ENCODE measurements at places on chromosomes 13 and 19. TPM values are rescaled to one million over a fixed set of nuclear protein-coding genes. Genes with fewer than 3 reads are reported as not detected.
A peak's percentile ranks its signal among the peaks of the same experiment; 100 is the strongest.

DNA sequence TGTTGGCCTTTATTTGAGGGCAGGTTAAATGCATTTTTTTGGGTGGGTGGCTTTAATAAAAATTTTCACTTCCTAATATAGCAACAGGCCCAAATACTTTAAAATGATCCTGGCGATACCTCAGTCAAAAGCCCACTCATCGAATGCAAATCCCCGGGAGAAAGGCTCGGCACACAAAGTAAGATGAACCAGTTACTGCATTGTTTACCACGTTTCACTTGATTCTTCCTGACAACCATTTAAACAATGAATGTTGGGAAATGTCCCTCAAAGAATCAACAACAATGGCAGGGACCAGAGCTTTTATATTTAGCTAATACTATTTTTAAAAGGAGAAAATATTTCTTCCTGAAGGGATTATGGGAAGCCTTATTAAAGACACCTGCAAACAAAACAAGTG is 187.7 kb downstream of the ABCC4 start:
- ATAC-seq = no peak

DNA sequence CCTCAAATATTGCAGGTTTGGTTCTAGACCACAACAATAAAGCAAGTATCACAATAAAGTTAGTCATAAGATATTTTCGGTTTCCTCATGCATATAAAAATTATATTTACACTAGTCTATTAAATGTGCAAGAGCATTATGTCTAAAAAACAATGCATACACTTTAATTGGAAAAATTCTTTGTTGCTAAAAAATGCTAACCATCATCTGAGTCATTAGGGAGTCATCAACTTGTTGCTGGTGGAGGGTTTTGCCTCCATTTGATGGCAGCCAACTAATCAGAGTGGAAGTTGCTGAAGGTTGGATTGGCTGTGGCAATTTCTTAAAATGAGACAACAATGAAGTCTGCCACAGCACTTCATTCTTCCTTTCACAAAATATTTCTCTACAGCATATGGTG is 422.3 kb upstream of the GPC6 start:
- no peak for ATAC-seq

UNC13A gene
- 0.16 TPM for total RNA-seq

DNA sequence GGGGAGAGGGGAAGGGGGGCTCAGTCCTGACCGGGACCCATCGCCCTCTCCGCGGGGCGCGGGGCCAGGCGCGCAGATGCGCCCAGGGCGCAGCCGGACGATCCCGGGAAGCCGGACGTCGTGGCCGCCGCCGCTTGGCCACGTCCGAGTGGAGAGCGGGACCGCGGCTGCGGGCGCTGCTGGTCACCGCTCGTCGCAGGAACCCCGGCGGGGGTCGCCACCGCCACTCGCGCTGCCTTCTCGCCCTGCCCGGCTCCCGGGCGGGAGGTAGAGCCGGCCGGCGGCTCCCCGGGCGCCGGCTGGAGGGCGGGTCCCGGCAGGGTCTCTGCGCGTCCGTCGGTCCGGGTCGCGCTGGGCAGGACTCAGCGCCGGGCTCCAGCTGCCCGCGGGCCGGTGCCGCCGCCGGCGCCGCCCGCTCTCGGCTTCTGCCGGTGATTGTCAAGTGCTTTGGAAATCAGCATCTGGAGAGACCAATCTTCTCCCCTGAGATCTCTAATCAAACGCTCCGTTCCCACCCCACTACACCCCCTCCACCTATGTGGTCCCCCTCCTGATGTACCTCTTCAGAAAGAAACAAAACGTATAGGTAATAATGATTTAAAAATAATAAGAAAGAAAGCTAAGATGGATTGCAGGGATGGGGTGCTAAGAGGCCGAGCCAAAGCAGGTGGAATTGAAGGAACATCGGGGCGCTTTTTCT is 464.4 kb downstream of the ITGBL1 start:
- no peak for ATAC-seq

DNA sequence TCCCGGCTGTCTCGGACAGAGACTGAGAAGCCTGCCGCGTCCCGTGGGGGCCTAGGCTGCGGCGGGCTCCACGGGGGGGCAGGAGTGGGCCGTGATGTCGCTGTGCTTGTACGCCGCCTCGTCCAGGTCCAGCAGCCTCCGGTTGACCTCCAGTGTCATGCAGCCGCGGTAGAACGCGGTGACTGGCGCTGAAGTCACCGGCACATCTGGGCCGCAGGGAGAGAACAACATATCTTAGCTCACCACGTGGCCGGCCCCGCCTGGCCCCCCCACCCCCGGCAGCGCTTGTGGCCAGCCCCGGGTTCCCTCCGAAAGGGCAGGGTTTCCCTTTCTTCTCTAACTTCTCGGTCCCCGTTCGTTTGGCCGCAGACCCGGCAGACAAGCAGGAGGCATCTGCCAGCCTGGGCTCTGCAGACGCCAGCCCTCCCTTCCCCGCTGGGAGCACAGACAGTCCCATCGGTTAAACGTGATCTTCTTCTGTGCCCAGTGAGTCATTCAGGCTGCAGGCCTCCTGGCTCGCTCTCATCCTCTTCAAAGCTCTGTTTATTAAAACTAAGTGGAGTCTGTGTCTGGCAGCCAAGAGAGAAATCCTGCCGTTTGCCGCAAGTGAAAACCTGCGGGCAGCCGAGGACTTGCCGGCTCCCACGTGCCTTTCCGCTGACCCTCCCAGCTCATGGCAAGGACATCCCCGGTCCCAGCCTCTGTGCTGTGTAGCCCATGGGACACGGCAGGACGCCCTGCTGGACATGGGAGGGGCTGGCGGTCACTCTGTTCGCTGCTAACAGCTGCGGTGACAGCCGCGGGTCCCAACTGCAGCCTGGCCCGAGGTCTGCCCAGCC is 42.8 kb downstream of the GAS6 start:
- ATAC-seq = no peak

- no peak for ATAC-seq
These were observed 85.2 kb upstream of the SPATA13 start for GRCh38 chr13:24075137-24075975.

GRCh38 chr13:48436661-48437288 is 23.9 kb upstream of the LPAR6 start:
- no peak for ATAC-seq

SOHLH2 gene
- not detected for total RNA-seq

DNA sequence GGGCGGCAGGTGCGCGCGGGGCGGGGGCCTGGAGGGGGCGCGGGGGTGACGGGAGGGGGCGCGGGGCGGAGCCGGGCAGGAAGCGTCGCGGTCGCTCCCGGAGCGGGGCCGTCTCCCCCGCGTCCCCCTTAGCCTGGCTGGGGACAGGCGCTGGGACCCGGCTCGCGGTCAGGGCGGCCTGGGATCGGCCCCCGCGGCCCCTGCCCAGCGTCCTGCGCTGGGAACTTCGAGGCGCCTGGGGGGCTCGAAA is 74.7 kb upstream of the MCF2L start:
- ATAC-seq = no peak

TPTE2 gene
- 0.34 TPM for total RNA-seq

DNA sequence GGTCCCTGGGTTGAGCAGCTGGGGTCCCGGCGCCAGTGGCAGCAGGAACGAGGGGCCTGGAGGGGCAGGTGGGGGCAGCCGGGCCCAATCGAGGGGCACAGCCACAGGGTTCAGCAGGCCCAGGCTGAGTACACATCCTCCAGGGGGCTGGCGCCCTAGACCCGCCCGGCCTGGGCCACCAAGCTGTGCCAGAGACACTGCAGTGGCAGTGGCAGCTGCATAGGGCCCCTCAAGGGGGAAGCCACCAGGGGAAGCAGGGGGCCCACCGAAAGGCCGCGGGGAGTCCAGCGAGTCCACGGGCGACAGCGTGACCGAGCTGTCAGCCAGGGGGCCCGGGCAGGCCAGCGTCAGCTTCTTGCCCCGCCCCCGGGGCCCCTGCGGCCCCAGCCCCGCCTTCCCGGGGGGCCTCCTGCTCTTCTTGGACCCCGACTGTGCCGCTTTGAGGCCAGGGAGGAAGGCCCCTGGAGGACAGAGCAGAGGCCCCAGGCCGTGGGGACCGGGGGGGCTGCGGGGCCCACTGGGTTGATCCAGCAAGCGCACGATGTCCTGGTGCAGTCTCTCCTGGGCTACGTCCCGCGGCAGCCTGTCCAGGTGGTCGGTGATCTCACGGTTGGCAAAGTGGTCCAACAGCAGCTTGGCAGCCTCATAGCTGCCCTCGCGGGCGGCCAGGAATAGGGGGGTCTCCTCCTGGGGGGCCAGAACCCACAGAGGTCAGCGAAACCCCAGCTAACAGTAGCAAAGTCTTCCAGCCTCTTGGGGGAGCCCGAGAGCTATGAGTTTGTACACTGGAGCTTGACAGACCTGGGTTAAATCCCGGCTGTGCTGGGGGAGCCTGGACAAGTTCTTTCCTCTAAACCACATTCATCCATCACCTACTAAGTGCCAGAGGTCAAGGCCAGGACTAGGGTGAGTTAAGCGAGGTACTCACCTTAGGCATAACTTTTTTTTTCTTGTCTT is 39.5 kb downstream of the NOTCH3 start:
- no peak for ATAC-seq

RNF113B gene
- not detected for total RNA-seq

DNA sequence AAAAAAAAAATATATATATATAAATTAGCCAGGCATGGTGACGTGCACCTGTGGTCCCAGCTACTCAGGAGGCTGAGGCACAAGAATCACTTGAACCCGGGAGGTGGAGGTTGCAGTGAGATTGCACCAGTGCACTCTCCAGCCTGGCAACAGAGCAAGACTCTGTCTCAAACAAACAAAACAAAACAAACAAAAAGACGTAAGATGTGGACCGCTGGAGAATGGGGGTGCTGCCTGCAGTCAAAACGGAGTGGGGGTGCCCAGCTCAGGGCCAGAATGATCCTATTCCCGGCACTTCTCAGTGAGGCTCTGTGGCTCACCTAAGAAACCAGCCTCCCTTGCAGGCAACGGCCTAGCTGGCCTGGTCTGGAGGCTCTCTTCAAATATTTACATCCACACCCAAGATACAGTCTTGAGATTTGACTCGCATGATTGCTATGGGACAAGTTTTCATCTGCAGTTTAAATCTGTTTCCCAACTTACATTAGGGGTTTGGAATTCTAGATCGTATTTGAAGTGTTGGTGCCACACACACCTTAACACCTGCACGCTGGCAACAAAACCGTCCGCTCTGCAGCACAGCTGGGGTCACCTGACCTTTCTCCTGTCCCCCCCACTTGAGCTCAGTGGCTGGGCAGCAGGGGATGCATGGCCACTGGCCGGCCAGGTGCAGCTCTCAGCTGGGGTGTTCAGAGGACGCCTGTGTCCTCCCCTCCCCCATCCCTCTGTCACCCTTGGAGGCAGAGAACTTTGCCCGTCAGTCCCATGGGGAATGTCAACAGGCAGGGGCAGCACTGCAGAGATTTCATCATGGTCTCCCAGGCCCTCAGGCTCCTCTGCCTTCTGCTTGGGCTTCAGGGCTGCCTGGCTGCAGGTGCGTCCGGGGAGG is at the start of gene F7:
F7 (plus strand) TSS at position 760 of the 889 bp plus-strand sequence; CDS start at position 811, 51 bp downstream.
- ATAC-seq = no peak

- peak; percentile 58 for ATAC-seq
These were observed 27.4 kb downstream of the LRCH1 start for GRCh38 chr13:46580362-46580839.

GRCh38 chr19:51108805-51109146 is 567 bp upstream of the CTU1 start:
- ATAC-seq = peak; percentile 30

DNA sequence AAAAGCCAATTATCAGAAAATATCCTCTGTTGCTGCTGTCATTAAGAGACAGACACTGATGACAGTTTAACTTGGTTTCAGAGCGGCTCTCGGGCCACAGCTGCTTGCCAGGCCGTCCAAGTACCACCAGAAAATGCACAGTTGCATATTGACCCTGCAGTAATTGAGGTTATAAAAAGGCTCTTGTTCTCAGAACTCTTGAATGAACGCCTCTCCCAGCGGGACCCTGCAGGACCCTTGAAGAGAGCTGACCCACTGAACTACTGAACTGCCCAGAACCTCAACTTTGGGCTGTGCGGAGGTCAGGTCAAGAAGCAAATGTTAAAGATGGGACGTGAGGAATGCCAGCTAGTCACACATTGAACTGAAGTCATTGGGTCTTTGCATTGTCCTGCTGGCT is 1559.0 kb upstream of the SLC10A2 start:
- no peak for ATAC-seq

GRCh38 chr13:53513226-53513625 is 484.6 kb downstream of the OLFM4 start:
- ATAC-seq = no peak

DNA sequence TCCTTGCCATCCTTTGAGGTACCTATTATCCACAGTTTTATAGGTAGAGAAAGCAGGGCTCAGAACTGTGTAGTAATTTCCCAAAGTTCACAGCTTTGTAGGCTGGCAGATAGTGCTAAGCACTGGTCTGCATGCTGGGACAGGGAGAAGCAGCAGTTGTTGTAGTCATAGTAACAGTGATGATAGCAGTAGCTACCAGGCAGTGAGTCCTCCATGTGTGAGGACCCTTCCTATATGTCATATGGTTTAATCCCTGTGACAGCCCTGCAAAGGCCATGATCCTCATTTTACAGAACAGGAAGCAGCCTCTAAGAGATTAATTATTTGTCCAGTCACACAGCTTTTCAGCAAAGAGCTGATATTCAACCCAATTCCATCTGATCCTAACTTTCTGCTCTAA is 21.0 kb downstream of the SERP2 start:
- no peak for ATAC-seq

PEX11G gene
- 0.66 TPM for total RNA-seq

PALM3 gene
- not detected for total RNA-seq

- ATAC-seq = no peak
These were observed 59.8 kb upstream of the RCBTB2 start for GRCh38 chr13:48592688-48593049.

GRCh38 chr19:11053817-11054195 is 35.5 kb upstream of the LDLR start:
- no peak for ATAC-seq

DNA sequence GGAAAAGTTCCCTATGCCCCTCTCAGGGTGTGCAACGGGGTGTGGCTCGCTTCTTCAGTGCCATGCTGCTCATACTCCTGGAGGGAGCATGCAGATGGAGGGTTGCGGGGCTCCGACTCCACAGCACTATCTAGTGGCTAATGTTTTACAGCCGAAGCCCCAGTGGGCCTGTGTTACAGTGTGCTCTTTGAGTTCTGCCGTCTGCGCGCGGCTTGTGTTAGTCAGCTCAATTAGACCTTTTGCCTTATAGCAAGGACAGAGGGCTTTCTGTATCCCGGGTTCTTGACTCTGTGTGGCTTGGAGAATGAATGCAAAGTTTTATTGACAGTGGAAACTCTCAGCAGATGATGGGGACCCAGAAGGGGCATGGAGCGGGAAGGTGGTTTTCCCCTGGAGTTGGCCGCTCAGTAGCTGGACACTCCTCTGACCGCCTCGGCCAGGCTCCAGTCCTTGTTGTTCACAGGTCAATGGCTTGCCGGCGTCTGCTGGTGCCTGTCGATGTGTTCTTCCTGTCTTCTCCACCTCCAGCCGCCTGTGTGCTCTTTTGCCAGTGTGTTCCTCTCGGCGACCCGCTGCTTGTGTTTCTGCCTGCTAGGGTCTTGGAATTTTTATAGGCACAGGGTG is 383.4 kb downstream of the LMO7 start:
- no peak for ATAC-seq

DNA sequence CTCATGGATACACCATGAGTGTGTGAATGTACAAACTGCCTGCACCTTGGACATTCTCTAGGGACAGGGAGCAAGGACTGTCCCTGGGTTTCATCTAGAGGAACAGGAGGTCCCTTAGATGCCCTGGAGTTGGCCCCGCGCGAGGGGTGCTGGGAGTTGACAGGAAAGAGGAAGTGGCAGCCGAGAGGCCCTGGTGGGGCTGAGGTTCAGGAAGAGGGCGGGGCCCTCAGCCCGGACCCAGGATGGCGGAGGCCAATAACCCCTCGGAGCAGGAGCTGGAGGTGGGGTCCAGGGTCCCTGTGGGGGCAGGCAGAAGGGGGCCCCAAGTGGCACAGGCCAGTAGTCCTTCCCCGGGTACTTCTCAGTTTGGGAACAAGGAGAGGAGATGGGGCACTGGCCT is 6.9 kb downstream of the PKN1 start:
- peak; percentile 99 for ATAC-seq

CYP4F8 gene
- not detected for total RNA-seq

SSC5D gene
- 0.69 TPM for total RNA-seq

PLK5 gene
- total RNA-seq = not detected

Measured in activated T-helper 17 cell treated with anti-CD3 and anti-CD28 coated beads, Interleukin-2, amount 50 U/mL, for 72 hours (primary cell).